ENCODE measurements at places on chromosomes 5 and 9. TPM values are rescaled to one million over a fixed set of nuclear protein-coding genes. Genes with fewer than 3 reads are reported as not detected.

DNA sequence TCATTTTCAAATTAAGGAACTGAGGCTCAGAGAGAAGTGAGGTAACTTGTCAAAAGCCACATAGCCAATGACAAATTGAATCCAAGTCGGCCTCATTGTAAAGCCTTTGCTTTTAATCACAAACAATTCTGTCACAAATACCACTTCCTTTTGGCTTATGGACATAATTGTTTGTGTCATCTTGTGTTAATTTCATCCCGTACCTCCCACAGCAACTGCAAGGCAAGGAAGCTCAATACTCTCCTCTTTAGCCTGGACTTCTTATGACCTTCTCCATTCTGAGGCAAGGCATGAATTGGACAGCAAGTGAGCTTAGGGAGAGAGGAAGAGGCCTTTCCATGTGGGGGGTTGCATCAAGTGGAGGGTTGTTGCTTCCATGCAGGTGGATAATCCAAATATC, 62.2 kb upstream of the SLC2A8 start:
- no peak for DNase-seq

GRCh38 chr9:127897193-127897692, 2.2 kb downstream of the ST6GALNAC6 start:
- DNase-seq, result no peak

DNA sequence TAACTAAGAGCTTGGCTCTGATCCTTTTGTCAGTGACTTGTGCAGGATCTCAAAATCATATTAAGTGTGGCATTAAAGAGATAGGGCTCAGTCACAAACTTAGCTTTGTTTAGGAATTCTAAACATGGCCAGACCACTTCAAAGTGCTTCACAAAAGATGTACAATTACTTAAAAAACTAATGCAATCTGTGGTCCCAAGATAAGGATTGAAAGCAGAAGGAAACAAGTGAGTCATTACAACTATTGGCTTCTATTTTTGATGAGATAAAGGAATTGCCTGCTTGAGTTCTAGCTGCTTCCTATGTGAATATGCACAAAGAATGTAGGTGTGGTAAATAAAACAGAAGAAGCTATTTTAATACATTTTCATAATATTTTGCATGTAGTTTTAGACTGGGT, 44.9 kb upstream of the SLC12A2 start:
- no peak for DNase-seq

- DNase-seq, result no peak
Observed at GRCh38 chr9:21075484-21075883, 2.3 kb downstream of the IFNB1 start.

- no peak for DNase-seq
Observed at GRCh38 chr5:83441747-83442146, 29.8 kb upstream of the VCAN start.

DNA sequence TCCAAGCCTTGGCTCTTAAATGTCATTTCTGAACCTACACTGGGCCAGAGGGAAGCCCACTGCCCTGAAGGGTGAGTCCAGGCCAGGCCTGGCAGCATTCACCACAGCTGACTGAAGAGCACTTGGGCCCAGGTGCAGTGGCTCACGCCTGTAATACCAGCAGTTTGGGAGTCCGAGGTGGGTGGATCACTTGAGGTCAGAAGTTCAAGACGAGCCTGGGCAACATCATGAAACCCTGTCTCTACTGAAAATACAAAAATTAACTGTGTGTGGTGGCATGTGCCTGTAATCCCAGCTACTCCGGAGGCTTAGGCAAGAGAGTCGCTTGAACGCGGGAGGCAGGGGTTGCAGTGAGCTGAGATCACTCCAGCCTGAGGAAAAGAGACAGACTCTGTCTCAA, 5.1 kb downstream of the CCIN start:
- DNase-seq, result no peak

- DNase-seq, result peak; percentile 73
Observed at GRCh38 chr9:70641631-70642030, 227.2 kb upstream of the KLF9 start.

- DNase-seq, result no peak
Observed at GRCh38 chr5:56148453-56148971, 84.6 kb downstream of the ANKRD55 start.

DNA sequence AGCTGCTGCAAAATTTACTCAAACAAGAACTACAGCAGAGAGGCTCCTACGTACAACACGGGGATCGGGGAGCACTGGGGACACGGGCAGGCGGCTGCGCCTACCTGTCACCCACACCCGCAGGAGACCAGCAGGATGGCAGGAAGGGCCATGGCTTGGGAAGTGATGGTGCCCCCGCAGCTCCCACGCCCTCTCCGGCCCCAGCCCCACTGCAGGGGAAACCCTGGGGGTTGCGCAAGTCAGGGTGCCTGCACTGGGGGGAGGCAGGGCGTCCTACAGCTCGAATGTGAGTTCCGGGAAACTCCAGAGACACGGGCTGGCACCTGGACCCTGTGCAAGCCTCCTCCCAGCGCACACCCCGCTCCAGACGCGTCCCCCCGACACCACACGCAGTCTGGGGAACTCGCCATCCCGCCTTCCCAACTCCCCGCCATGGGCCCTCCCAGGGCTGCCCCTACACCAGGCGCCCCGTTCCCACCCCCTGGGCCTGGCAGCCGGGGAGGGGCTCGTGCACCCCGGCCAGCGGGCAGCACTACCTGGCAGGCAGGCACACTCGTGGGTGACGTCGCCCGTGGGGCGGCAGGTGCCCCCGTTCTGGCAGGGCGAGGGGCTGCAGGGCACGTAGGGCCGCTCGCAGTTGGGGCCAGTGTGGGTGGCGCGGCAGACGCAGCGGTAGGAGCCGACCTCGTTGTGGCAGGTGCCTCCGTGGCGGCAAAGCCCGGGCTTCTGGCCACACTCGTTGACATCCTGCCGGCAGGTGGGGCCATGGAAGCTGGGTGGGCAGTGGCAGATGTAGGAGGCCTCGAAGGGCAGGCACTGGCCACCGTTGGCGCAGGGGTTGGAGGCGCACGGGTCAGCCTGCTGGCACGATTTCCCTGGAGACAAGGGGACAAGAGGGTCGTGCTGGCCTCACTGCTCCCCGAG, 23.3 kb downstream of the NOTCH1 start:
- DNase-seq, result no peak

The AFAP1L1 gene
- 52.1 TPM for polyA plus RNA-seq

The ADAMTS16 gene
- polyA plus RNA-seq, result 3.9 TPM

The TMOD1 gene
- 111 TPM for polyA plus RNA-seq
